ENCODE measurements at places on chromosomes 12 and 14.

DNA sequence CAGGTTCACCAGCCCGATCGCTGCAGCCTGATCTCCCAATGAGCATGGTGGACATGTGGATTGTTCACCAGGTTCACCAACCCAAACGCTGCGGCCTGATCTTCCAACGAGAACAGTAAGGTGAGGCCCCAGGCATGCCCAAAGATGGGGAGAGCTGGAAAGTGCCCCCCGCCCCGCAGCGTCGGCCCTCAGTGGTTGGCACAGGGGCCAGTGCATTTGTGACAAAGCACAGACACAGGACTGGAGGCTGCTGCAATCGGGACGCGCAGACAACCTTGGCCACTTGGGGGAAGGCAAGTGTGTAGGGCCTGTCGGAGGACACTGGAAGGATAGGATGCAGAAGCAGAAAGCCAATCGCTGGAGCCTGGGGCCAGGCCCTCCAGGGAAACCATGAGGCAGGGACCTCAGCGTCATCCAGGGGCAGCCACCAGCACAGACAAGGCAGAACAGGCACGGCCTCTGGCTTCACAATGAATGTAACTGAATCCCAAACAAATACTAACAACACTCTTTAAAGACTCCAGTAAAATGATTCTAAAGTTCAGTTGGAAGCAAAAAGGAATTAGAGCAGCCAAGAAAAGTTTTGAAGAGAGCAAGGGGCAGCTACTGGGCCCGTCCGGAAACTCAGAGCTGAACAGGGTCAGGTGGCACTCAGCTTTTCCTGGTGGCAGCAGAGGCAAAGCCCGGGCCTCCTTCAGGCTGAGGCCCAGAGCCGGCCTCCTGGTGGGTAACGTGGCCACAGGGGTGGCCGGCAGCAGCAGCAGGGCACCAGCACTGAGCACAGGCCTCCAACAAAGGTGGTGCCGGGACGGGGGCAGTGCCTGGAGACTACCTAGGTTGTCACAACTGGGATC, 13.3 kb downstream of the BRF1 start:
- no peak for DNase-seq

- no peak for DNase-seq
Observed at GRCh38 chr14:34174973-34175372, 224.1 kb upstream of the EGLN3 start.

DNA sequence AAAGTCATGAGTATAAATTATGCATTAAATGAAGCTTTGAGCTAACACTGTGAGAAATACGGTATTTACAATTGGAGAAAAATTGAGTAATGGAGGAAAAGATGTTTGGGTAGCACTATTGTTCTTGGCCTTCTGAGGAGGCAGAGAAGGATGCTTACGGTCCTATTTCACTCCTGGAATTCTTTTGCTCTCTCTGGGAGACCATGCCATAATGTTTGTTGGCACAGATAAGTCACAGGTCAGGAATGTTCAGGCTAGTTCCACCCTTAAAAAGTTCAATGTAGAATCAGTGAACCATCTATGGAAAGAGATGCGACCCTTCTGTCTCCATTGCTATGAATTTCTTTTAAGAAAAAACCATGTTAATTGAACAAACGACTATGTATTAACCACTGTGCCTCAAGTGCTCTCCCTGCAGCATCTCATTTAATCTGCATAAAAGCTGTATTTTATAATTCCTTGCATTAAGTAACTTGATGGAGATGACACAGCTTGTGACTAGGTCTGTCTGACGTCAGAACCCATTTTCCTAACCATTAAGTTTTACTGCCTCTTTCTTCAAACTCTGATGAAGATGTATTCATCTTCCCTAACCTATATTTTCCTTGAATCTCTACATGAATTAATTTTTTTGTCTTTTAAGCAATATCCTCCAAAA, 9.5 kb downstream of the BATF start:
- no peak for DNase-seq

DNA sequence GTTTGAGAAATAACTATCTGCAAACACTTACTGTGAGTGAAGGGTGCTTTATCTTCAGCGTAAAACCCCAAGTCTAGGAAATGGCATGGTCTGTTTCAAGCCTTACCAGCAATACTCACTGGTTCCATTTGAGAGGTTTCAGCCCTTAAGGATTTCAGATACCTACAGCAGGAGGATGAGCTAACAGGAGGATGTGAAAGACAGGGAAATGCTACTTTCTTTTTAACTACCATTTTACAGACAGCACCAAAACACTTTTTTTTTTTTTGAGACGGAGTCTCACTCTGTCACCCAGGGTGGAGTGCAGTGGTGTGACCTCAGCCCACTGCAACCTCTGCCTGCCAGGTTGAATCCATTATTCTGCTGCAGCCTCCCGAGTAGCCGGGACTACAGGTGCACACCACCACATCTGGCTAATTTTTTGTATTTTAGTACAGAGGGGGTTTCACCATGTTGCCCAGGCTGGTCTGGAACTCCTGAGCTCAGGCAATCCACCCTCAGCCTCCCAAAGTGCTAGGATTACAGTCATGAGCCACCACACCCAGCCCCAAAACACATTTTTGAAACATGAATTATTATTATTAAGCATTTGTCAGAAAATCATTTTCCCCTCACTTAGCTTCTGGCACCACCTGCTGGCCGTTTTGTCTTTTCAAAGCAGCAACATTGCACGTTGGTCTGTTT, 4.6 kb downstream of the MTRFR start:
- no peak for DNase-seq

GRCh38 chr12:89212339-89212771, 139.9 kb downstream of the DUSP6 start:
- DNase-seq = no peak

DNA sequence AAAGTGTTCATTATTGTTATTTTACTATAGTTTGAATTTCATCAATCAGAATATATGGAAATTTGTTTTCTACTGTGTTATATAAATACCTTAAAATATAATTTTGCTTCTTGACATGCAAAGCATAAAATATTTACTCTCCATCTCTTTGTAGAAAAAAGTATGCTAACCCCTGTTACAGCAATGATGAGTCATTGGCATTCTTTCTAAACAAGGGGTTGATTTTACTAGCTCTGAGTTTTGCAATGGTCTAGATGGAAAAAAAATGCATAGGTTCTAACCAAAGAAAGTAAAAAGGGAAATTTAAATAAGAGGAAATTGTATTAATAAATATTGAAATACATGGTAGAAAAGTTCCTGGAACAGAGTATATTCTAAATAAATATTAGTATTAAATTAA, 990.2 kb upstream of the ATXN7L3B start:
- DNase-seq = no peak

- DNase-seq = no peak
Observed at GRCh38 chr12:26527682-26528081, 305.3 kb downstream of the ITPR2 start.

DNA sequence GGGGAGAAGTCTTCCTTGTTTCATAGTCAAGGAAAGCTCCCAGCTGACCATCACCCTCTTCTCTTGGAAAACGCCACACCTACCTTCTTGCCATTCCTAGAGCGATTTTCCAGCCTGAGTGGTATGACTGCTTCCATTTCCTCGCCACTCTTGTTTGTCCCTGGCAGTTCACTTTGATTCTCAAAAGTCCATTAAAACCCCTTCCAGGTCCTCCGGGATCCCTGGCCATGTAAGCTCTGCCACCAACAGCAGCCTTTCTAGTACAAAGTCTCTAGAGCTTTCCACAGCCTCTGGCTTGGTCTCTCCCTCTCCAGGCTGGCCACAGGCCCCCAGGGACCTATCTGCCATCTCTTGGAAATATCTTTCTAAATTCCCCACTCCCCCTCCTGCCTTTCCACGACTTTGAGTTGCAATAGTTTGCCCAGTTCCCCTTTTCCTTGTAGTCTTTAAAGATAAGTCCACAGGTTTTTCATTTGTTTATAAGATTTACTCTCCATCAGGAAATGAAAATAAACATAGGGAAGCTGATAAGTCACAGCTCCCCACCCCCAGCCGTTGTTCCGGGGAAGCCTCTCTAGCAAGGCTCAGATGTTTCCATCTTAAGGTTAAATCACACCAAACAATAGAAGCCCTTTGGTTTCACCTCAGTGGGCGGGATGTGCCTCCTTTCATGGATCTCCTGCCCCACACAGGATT, 42.9 kb upstream of the SINHCAF start:
- DNase-seq = no peak

GRCh38 chr12:123853396-123854070, 91.4 kb downstream of the DNAH10 start:
- DNase-seq = no peak

GRCh38 chr12:6476489-6476888, 6.0 kb upstream of the VAMP1 start:
- no peak for DNase-seq

DNA sequence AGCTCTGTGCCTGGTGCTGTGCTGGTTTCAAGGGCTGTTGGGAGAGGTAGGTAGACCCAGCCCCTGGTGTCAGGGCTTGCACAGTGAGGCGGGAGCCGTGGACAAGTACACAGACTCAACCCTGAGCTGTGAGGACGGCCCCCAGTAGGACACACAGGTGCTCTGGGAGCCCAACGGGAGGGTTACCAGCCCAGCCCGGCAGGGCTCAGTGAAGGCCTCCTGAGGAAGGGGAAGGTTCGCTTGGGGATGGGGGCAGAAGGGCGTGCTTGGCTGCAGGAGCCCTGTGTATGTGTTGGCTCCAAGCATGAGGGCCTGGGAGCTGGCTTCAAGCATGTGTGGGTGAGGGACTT, 58.9 kb downstream of the SLC25A47 start:
- DNase-seq = no peak

GRCh38 chr14:98903371-98903770, 368.6 kb downstream of the BCL11B start:
- DNase-seq = no peak

DNA sequence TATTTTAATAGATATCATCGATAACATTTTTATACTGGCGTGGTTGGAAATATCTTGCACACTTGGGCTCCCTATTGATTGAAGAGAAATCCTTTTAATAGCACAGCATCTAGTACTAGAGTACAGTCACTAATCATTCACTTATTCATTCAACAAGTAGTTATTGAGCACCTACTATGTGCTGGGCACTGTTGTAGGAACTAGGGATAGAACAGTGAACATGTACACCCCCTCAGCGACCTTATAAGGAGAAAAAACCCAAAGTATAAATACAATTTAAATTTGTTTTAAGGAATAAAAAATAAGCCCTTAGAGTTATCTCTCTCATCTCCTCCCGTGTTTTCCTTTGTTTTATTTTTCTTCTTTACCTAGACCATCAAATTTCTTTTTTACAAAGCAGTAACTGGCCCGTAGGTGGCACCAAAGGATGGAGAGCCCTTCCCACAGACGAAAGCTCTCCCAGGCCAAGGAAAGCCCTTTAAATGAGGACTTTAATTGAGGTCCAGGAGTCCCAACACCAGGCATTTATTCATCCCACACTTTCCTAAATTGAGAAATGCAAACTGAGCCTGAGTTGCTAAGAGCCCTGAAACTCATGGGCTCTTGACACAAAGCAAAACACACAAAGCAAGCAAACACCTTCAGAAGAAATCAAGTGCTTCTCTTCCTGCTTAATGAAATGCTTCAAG, 29.0 kb downstream of the PEBP1 start:
- DNase-seq = no peak

GRCh38 chr12:13204428-13204827, 7.9 kb downstream of the EMP1 start:
- DNase-seq = no peak

DNA sequence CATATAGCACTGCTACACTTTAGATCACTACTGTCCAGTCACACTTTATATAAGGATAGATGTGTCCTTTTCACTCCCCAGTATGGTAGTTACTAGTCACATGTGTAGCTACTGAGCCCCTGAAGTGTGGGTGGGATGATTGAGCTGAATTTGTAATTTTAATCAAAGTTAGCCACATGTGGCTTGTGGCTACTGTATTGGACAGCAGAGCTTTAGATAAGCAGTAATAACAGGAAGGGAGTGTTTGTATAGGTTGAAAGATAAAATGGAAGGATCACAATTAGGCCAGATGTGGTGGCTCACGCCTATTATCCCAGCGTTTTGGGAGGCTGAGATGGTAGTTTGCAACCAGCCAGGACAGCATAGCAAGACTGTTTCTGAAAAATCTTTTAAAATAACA, 23.5 kb downstream of the NAA30 start:
- no peak for DNase-seq

DNA sequence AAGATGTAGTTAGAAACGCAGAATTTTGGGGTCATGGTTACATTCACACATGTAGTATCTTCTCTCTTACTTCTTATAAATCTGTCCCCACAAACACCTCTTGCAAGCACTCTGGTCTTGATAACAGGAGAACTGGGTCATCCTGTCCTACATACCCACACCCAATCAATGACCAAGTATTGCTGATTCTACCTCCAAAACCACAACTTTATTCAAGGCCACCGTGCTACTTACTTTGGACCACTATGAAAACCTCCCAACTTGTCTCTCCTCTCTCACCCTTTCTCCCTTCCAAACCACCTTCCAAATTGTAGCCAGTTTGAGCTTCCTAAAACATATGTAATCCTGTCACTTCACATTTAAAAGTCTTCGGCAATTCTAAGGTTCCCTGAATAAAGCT, 5.4 kb downstream of the SERPINA11 start:
- no peak for DNase-seq

DNA sequence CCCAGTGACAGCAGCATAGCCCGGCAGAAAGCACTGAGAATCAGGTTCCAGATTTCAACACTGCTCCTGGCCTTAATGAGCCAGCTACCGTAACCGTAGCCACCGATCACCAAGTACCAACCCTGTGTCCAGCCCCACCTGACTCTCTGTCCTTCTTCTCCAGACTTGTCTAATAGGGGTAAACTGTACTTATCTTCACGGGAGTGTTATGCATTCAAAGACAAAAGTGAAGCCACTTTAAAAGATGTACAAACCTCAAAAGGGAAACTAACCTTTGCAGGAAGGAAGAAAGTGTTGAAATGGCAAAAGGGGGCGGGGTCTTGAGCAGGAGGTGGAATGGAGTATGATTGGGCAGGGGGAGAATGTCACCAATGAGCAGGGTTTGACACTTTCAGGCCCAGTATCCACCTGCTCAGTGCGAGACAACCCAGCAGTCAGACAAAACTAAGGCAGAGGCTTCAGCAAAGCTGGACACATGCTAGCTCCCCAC, 226.1 kb downstream of the CHST11 start:
- DNase-seq = no peak

GRCh38 chr12:73589220-73589619, 948.4 kb upstream of the ATXN7L3B start:
- no peak for DNase-seq

DNA sequence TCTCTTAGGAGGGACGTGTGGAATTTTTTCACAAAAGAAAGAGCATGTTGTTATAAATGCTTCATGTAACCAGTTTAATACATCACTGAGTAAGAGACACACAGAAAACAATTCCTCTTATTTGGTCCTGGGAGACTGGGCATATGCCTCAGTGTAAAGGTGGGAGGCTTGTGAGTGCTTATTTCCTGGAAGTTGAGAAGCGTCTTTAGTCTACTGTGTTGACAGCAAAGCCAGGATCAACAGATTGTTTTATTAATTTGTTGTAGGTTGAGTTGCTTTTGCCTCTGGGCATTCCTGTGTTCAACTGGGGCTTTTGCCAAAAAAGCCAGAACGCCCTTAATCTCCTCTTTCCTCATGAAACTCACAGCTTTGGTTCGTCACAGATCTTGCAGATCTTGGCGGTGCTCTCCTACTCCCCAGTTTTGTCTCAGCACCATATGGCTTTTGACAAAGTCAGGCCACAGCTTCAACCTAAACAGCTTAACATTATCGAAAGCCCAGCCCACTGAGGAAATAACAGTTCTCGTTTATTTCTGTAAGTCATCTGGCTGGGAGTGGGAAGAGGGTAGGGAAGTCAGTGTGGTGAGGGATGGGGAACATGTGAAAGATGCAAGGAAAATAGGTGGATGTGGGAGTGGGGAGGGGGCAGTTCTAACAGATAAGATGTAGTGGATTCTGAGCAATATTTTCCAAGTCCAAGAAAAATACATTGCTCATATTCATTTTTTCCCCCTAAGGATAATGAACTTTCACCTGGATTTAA, 227.2 kb downstream of the DACT1 start:
- DNase-seq = peak; percentile 40
